Nucleus accumbens (tissue), 56 donors: ENCODE measurements at places on chromosomes 7 and 10.

GRCh38 chr7:28889290-28889689, 68.8 kb downstream of the TRIL start:
- no peak for DNase-seq

- no peak for DNase-seq
These were observed 31.2 kb upstream of the UTF1 start for GRCh38 chr10:133198621-133199487.

DNA sequence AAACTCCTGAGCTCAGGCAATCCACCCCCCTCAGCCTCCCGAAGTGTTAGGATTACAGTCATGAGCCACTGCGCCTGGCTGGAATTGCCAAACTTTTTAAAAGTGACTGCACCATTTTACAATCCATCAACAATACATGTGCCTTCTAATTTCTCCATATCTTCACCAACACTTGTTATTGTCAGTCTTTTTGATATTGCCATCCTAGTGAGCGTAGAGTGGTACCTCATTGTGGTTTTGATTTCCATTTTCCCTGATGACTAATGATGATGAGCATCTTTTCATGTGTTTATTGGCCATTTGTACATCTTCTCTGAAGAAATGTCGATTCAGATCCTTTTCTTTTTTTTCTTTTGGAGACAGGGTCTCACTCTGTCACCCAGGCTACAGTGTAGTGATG, 21.7 kb upstream of the STRIP2 start:
- no peak for DNase-seq

DNA sequence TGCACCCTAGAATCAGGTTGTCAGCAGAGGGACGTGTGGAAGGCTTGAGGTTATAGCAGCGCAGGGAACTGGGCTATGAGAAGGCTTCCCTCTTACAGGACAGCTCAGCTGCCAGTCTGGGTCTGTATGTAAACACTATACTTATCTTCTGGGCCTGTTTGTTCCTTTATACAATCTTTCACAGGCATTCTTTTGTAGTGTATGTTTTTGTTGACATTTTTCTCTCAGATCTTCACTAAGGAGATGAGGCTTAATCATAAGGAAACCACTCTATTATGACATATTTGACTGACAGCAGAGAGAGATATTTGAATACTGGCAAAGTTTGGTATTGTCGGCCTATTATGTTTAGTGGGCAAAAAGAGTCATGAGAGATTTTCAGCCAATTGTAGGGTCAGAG, 929 bp downstream of the GBF1 start:
- DNase-seq: no peak

GRCh38 chr7:116652793-116653192, 19.2 kb upstream of the MET start:
- no peak for DNase-seq

GRCh38 chr10:99430116-99430450, 341 bp downstream of the GOT1 start:
- no peak for DNase-seq

GRCh38 chr7:51121036-51121790, 195.4 kb downstream of the COBL start:
- no peak for DNase-seq

DNA sequence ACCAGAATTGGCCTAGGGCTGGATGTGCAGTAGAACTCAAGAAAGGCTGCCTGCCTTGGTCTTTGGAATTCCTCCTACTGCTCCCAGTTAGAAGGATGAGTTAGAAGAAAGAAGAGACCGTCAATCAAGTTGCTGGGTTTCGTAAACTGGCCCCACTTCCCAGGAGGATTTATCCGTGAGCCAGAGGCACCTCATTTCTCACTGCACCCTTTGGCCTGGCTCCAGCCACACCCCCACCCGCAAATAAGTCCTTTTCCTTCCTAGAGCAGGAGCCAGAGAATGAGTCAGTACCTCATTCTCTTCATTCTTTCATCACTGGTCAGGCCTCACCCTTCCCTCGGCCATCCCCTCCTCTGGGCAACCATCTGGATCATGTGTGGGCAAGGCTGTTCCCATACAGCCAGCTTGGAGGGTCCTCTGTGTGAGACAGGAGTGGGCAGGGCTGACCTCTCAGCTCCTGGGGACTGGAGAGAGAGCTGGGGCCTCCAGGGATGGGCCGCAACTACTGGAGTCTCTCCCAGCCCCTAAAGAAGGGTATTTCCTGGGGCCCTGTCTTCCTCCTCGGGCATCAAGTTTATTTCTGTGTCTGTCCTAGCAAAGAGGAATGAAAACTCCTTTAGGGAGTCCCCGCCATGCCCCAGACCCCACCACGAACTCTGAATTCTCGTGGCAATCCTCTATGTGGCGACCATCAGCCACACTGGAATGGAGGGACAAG, 87.2 kb upstream of the DUSP5 start:
- no peak for DNase-seq

DNA sequence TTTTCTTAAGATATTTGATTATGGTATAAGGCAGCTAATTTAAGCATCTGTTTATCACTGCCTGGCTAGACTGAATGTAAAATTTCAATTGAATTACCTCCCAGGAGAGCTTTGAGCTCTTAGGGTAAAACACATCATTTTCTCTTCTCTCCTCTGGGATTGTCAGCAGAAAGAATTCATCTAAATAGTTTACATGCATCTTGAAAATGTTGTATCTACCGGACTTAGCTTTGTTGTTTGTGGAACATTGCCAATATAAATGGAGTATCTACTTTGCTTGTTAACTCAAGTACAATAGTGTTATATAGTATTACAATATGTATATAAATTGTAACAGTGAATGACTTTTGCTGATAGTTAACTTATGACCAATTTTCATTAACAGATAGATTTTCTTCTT, 73.3 kb downstream of the TAF3 start:
- DNase-seq: no peak

DNA sequence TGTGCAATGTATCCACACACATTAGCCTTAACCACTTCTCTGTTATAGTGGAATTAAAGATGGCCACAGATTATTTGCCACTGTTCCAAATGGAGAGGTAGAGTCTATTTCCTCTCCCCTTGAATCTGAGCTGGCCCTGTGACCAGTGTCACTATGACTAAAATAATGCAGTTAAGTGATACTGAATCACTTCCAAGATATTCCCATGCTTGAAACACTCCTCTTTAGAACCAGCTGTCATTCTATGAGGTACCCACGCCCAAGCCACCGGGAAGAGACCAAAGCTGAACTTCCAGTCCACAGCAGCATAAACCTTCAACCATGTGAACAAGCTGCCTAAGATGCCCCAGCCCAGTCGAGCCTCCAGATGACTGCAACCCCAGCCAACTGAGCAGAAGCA, 2.1 kb upstream of the DHX32 start:
- DNase-seq: no peak

DNA sequence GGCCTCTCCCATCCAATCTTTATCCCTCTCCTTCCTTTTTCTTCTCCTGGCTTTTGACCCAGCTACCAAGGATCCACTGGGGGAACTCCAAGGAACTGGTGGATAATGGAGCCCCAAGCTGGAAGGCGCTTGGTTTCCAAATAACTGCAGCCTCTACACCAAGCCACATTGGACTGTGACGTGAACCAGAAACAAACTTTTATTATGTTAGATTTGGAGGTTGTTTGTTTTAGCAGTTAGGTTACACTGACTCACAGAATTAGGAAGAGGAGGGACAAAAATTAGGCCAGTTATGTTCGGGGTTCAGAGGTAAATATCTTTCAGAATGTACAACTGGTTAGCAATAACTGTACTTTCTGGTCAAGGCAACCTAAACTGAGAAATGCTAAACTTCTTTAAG, 21.3 kb upstream of the ANK3 start:
- DNase-seq: no peak

GRCh38 chr7:5116359-5116758, 70.7 kb downstream of the RBAK start:
- no peak for DNase-seq

- DNase-seq: no peak
These were observed 25.1 kb downstream of the UPP1 start for GRCh38 chr7:48114115-48114514.

GRCh38 chr10:10897400-10897799, 120.3 kb upstream of the CELF2 start:
- no peak for DNase-seq

DNA sequence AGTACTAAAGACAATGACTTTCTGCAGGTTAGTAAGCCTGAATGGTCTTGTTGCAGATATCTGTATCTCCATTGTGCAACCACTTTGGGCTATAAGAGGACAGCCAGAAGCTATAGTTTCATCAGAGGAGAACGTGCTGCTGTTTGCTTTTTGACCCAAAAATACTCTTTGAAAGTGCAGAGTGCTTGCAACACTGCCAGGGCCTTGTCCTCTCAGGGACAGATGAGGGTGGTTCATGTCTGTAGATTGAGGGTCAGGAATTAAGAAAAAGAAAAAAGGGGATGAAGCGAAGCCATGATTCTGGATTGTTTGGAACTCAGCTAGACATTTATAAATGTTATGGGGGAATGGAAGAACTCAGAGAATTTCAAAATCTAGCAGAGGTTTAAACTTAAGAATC, 212.5 kb downstream of the SEC23IP start:
- no peak for DNase-seq

DNA sequence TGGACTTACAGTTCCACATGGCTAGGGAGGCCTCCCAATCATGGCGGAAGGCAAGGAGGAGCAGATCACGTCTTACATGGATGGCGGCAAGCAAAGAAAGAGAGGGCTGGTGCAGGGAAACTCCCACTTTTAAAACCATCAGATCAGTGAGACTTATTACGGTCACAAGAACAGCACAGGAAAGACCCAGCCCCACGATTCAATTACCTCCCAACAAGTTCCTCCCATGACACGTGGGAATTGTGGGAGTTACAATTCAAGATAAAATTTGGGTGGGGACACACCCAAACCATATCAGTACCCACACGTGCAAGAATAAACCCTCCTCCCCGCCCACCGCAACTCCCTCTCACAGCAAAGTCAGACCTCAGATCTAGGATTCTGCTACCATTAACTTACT, 4.5 kb upstream of the AIFM2 start:
- DNase-seq: no peak

- DNase-seq: no peak
These were observed 127.0 kb upstream of the FZD1 start for GRCh38 chr7:91137153-91137787.
